Daoy (cell line): ENCODE measurements at places on chromosomes 3 and 15.
A peak's percentile ranks its signal among the peaks of the same experiment; 100 is the strongest.

GRCh38 chr15:39786447-39787056 is 3.9 kb upstream of the FSIP1 start:
- DNase-seq, result peak; percentile 36

- no peak for DNase-seq
Observed at GRCh38 chr15:77737238-77738037, 104.7 kb upstream of the LINGO1 start.

- DNase-seq, result peak; percentile 23
Observed at GRCh38 chr3:45055032-45055410, 28.9 kb downstream of the CLEC3B start.

DNA sequence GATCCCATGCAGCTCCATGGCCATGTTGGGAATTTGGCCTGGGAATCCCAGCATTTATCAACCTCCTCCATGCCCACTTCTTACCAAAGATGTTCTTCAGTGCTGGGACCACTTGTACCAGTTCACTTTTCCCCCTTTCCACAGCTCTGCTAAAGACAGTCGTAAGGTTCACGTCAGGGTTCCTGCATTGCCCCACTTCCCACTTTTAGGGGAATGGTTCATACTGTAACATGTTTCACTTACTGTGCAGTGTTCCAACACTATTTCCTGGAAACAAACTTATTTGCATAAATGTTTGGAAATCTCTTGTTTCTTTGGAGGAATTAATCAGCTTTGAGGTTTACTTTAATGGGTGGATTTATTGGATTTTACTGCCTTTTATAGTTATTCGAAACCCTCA is 17.0 kb downstream of the APH1B start:
- DNase-seq, result no peak

DNA sequence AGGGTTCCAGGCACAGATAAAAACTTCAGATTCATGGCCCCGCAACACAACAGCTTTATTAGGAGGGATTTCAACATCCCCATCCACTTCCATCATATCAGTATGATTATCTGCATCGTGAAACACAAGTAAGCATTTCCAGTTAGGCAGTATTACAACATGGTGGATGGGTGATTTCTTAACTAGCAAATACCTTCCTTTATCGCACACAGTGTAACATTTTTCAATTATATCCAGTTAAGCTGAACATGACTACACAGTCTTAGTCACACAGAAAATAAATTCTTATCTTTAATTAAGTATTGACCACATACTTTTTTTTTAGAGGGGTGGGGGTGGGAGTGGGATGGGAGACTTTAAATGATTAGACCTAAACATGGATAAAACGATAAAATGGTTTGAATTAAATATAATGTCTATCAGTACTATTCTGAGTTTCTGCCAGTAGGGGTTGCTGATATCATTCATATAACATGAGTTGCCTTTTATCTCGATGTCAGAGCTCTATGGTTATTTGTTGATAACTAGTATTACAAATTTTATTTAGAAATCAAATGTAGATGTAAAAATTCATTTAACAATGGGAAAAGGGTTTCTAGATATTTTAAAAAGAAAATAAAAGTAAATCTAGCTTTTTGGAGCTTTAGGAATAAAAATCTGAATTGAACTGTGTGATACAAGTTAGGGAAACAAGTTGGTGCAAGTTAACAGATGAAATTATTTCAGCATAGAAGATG is 146.6 kb downstream of the TBL1XR1 start:
- DNase-seq, result peak; percentile 21

DNA sequence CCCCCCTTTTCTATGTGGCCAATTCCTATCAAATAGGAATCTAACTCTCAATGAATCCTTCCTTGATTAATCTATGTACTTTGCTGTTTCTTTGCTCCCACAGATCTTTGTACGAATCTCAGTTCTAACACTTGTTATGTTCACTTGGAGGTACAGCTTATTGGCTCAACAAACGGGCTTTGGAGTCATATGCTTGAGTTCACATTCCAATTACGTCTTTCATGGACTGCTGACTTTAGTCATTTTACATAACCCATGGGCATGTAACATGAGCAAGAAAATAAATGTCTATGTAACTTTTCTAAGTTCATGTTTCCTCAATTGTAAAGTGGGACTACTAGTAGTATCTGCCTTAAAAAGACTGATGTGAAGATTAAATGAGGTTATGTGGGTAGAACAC is 123.2 kb upstream of the TBC1D5 start:
- no peak for DNase-seq

- DNase-seq, result no peak
Observed at GRCh38 chr15:72369964-72370363, 5.8 kb downstream of the HEXA start.

GRCh38 chr3:195556390-195556789 is 13.3 kb upstream of the PPP1R2 start:
- DNase-seq, result no peak

- no peak for DNase-seq
Observed at GRCh38 chr3:181808053-181808452, 96.3 kb downstream of the SOX2 start.

DNA sequence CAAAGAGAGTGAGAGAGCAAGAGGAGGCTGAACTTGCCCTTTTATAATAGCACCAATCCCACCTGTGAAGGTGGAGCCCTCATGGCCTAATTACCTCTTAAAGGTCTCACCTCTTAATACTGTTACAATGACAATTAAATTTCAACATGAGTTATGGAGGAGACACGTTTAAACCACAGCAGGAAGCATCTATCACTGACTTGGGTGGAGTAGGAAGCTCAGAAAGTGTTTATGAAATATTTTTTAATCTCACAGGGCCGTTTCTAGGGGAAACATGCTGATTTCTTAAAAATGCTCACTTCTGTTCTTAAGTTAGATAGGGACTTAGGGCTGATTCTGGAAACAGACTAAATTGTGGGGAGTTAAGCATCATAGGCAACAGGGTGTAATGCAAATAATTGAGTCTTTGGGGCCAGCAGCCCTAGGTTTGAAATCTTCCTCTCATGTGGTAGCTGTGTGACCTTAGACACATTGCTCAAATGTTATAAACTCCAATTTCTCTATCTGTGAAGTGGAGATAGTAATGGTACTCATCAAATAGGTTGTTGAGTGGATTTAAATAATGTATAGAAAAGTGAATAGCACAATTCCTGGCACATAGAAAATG is 133.3 kb upstream of the KLHL25 start:
- no peak for DNase-seq

- no peak for DNase-seq
Observed at GRCh38 chr3:94024385-94024784, 4.0 kb downstream of the STX19 start.

DNA sequence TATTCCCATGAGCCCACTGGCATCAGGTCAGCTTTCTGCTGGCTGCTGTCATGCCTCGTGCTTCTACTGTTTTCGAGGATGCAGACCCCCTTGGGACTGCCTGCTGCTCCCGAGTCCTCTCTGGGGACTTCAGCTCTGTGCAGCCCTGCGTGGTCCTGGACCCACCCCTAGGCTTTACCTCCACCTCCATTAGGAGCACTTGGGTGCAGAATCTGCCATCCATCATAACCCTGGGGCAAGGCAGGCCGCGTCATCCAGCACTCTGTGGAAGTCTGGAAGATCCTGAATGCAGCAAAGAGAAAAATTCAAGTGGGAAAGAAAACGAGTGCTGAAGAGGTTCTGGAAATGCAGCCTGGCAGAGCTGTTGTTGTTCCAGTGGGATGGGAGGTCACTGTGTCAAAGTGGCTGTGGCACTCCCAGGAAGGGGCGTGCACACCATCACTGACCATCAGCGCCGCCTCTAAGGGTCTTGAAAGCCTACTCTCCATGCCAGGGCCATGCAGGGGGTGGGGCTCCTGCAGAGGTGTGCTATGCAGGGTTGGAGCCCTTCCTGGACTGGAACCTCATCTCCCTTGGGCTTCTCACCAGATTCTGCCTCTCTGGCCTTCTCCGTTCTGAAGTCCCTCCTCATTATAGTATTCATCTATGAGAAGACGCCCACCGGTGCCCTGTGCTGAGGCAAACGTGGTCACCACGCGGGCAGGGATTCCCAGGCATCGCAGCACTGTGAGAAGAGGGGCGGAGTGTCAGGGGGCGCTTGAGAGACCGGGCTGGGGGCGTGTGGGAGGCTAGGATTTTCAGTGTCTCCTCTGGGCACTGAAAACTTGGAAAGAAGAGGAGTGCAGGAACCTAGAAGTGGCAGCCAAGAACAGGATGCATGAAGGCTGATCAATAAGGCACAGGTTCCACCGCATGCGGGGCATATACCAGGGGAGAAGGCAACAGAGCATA is 12.5 kb downstream of the EPB42 start:
- DNase-seq, result no peak

DNA sequence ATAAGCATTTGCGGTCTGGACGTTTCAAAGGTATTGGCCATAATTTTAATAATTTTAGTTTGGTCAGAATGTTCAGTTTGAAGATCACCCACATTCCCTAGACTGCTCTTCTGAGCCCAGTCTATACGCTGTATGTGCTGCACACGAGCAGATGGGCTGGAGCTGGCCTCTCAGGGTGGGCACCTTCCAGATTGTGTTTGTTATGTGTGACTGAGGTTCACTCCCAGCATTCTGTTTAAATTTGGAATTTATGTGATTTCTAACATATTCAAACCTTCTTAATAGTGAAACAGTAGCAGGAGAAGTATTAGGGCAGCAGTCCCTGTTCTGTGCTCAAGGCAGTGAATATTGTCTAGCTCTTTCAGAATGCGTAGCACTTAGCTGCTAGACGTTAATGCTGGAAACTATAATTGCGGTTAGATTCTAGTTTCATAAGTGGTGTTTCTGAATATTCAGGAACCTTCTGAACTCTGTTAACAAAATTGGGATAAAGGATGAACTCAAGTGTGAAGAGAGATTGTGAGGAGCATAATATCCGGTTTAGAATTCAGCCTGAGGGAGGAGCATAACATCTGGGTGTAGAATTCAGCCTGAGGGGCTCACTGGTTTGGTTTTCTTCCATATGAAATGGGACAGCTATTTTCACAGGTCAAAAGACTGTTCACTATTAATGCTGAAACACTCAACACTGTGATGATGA is 68.6 kb upstream of the RPL35A start:
- DNase-seq, result no peak

DNA sequence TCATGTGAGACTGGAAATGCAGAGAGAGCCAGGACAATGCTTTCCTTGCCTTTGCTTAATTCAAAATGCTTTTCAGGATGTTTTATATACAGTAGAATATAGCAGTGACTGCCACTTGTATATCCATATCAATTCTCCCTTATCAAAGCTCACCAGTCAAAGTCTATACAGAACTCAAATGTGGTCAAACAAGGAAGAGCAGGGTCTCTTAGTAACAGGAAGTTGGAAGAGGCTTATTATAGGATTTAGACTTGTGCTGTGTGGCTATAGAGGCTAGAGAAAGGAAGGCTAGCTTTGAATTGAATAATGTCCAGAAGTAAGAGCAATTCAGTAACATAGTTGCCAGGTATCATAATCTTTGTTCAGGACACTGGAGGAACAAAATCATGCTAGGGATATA is 4.4 kb upstream of the SI start:
- no peak for DNase-seq

- DNase-seq, result no peak
Observed at GRCh38 chr3:45329761-45330305, 58.5 kb upstream of the LARS2 start.

GRCh38 chr15:38129531-38130204 is 123.0 kb upstream of the SPRED1 start:
- DNase-seq, result peak; percentile 96

- peak; percentile 48 for DNase-seq
Observed at GRCh38 chr15:69794645-69795469, 302.9 kb downstream of the TLE3 start.

- DNase-seq, result no peak
Observed at GRCh38 chr3:56939834-56940233, 120.6 kb upstream of the SPATA12 start.

- DNase-seq, result no peak
Observed at GRCh38 chr3:171365489-171365888, 94.7 kb downstream of the TNIK start.

- DNase-seq, result no peak
Observed at GRCh38 chr3:149449799-149450198, 24.7 kb upstream of the TM4SF4 start.

GRCh38 chr15:70195171-70195570 is 97.5 kb upstream of the TLE3 start:
- DNase-seq, result no peak

- DNase-seq, result peak; percentile 59
Observed at GRCh38 chr3:64267721-64268604, 42.7 kb upstream of the PRICKLE2 start.

DNA sequence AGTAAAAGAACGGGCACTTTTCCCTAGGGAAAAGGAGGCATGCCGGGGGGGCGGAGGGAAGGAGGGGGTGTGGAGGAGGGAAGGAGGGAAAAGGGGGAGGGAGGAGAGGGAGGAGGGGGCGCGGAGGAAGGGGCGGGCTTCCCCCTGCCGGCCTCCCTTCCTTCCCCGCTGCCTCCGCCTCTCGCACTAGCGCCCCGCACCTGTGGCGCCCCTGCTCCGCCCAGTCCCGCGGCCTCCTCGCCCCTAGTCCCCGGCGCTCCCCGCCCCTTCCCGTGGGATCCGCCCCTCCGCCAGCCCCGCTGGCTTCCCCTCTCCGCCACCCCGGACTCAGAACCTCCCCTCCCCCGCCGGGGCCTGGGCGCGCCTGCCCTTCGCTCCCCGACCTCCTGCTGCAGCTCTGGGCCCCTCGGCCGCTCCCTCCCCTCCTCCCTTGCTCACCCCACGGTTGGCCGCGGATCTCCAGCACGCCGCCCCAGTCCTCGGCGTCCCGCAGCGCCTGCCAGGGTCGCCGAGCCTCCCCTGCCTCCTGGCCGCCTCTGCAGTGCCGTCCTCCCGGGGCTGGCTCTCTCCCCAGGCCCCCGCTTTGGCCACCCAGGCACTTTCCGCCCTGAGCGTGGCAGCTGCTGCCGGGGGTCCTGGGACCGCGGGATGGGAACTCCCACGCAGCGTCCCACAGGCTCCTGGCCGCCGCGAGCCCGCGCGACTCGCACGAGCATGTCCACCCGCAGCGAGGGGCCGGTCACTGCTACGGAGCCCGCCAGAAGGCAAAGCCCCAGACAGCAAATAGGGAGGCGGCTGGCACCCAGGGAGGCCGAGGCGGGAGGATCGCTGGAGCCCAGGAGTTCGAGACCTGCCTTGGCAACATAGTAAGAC is 147.4 kb downstream of the TJP1 start:
- DNase-seq, result peak; percentile 76

GRCh38 chr3:147757866-147758265 is 348.7 kb downstream of the ZIC1 start:
- no peak for DNase-seq

DNA sequence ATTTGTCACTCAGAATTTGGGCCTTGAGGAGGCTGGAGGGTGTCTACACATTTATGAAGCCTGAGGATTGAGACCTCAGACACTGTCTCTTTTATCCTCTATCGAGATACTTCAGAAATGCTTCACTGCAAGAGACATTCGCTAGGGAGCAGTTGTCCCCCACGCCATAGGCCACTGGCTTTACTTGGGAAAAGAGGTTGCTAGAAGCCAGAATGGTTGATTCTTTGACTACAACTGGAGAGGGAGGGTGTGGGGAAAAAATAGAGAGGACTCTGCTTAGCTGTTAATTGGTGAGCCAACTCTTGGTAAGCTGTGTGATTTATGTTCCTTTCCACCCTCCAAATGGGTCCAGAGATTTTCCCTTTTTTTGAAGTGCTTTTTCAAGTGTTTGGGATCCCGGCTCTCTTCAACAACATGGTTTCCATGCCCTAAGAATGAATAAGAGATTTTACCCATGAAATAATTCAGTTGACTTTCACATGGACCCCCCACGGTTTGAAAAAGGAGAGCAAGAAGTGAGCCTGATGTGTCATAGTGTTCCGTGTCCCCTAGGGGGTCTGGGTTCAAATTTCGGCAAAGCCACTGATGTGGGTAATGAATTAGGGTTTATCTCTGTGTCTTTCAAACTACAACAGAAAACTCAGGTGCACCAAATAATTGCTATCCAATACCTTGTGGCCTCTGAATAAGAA is 2.7 kb downstream of the BOC start:
- peak; percentile 63 for DNase-seq

GRCh38 chr3:172551874-172552273 is 28.6 kb upstream of the TNFSF10 start:
- DNase-seq, result no peak
